Endothelial cell of umbilical vein (primary cell): ENCODE measurements at places on chromosomes 6 and 20.

DNA sequence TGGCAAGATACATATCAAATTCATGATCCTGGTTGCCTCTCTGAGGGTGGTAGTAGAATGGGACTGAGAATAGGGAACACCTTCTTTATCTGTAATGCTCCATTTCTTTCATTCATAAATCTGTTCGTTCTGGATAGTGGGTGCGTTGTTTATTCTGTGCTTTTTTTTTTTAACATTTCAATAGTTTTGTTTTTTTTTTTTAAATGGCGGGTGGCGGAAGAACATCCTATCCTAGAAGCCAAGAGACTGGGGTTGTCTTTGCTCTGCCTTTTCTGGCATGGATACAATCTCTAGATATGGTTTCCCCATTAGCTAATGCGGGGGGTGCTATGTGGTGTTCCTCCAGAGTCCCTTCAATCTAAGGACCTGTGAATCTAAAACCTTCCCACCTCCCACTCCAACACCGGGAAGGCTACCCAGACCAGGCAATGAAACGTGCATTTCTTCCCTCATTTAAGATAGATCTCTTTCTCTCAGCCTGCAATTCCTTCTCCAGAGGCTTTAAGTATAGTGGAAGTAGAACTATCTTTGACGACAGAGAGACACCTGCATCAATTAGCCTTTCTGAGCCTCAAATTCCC lies 883 bp upstream of the CCDC28A start:
- DNase-seq, result no peak

DNA sequence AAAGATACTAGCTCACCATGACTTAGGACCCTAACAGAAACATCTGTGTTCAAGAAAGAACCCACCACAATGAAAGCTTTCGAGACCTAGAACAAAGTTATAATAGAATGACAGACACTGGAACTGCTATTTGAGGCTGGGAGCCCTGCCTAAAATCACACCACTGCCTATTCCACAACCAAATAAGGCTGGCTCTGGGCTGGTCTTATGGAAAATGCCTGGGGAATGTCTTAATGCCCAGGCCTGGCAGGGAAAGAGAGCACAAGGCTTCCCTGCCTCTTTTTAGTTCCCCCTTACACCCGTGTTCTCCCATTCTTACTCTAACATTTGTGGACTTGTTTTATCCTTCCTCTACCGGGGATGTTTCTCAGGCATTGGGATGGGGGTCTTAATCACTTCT lies 5.6 kb upstream of the METTL24 start:
- no peak for DNase-seq

DNA sequence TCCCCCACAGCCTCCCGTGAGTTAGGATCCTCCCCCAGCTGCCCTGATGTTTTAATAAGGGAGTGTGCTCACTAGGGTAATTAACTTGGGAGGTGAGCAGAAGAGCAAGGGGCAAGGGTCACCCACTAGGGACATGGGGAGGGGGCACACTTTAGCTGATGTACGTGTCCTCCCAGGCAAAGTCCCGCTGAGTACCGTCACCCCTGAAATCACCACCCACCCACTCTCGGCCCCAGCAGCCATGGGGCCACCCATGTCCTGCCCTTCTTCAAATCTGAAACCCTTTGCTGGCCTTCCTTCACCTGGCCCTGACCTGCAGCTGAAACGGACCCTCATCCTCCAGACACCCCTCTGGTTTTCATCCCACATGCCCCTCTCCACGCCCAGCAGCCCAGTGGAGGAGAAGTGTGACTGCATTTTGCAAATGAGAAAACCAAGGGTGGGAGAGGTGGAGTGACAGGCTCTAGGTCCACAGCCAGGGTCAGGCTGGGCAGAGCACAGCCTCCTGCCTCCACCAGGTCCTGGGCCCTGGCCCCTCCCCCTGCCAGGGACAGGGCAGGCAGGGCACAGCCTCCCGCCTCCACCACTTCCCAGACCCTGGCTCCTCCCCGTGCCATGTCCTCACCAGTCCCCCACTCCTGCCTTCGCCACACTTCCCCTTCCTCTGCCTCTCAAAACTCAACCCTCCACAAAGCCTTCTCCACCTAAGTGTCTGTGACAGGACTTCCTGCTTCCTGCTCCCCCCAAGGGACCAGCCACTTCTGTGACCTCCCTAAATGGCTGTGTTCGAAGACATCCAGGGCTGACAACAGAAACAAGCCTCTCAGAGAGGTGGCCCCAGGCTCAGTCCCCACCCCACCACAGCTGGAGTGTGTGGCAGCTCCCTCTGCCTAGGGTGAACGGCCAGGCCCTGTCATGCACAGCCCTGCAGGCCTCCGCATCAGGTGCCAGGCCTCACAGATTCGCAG lies 15.1 kb downstream of the ACSS1 start:
- no peak for DNase-seq

DNA sequence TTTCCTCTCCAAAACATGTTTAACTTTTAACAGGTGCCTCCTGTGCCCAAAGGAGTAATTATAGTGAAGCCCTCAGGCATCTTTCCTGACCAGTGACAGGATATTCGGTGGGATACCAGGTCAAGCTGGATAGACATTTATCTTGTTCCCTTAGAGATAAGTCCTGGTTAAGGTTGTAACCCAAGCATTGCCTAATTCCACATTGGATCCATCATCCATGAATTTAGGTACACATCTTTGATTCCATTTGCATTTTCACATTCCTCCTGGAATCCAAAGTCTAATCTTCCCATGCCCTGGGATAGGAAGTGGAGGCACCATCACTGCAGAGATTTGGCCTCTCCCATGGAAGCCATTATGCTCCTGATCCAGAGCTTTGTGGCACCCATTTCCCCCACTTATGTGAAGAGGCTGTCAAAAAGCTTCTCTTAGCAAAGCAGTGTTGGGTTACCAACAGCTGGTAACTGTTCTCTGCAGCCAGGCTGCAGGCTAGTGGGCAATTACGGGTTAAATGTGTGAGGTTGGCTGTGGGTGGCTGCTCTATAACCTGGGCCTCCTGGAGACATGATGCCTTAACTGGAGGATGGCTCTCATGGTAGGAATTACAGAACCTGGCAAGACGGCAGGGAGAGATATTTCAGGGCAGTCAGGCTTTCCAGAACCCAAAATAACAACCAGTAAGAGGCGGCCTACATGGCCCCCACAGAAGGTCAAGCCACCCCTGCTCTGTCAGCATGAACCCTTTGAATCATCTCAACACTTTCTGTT lies 96.9 kb upstream of the VGLL2 start:
- no peak for DNase-seq

DNA sequence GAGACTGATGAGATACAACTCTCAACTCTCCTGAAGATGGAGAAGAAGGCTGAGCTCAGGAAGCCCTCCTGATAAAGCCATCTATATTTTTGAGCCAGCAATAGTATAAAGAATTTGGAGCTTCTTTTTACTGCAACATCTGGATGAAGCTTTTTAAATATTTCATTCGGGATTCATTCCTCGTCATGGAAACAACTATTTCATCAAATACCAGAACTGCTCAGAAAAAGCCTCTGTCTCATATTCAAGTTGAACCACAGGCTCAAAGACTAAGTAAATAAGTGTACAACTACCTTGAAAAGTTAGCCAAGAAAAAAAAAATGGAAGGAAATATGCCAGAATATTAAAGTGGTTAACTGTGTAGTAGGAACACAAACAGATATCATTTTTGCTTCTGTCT lies 37.8 kb downstream of the PTPRT start:
- no peak for DNase-seq

DNA sequence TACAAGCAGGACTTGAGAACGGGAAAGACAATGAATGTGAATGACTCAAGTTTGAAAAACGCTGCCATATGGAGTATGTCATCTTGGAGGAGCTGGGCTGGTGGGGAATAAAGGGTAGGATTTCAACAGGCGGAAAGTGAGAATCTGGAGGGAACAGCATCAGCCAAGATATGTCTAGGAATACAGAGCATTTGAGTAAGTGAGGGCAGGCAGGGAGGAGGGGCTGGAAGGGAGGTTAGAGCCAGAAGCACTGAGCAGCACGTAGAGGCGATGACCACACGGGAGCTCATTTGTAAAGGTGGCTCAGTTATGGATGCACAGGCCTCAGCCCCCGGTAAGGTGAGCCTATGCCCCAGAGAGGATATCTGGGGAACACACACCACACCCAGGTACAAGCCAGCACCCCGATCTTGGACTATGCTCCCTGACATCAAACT lies 115.1 kb downstream of the ZMYND8 start:
- no peak for DNase-seq

GRCh38 chr6:35362200-35362599 lies 19.8 kb downstream of the PPARD start:
- DNase-seq, result no peak

DNA sequence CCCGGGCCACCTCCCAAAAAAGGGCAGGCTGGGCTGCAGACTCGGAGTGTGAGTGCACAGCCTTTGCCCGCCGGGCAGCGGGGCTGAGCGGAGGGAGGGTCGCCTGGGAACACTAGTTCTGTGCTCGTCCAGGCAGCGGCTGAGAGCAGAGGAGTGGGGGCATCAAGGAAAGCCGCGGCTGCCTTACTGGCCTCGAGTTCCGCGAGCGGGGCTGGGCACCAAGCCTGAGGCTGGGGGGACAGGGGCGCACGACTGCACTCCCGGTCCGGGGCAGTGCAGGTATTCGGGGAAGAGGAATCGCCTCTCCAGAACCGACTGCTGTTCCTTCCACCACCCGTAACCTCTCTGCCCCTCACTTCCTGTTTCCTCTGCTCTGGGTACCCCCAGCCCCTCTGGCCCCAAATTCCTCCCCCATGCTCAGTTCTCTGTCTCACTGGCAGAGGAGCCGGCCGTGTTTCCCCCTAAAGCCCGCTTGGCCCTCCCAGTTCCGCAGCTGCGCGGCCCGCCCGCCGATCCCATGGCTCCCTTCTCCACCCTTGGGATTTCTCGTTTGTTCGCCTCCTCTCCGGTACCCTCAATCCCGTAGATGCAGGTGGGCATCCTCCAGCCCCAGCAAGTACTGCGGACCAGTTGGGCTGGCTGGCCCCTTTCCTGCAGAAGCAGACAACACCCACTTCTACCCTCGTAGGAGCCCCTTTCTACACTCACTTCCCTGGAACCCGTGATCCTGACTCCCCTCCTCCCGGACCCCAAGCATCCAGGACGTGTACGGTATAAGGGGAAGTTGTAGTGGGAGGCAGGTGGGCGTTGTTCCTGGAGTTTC lies 5.1 kb downstream of the RING1 start:
- DNase-seq, result no peak

GRCh38 chr6:118280210-118280609 lies 267.9 kb upstream of the PLN start:
- DNase-seq, result no peak

- DNase-seq, result no peak
These were observed 121.0 kb upstream of the GGTLC1 start for GRCh38 chr20:24109537-24109936.

GRCh38 chr6:13803581-13803980 lies 10.8 kb downstream of the MCUR1 start:
- DNase-seq, result no peak

- DNase-seq, result no peak
These were observed 24.3 kb downstream of the NSFL1C start for GRCh38 chr20:1442304-1442703.

DNA sequence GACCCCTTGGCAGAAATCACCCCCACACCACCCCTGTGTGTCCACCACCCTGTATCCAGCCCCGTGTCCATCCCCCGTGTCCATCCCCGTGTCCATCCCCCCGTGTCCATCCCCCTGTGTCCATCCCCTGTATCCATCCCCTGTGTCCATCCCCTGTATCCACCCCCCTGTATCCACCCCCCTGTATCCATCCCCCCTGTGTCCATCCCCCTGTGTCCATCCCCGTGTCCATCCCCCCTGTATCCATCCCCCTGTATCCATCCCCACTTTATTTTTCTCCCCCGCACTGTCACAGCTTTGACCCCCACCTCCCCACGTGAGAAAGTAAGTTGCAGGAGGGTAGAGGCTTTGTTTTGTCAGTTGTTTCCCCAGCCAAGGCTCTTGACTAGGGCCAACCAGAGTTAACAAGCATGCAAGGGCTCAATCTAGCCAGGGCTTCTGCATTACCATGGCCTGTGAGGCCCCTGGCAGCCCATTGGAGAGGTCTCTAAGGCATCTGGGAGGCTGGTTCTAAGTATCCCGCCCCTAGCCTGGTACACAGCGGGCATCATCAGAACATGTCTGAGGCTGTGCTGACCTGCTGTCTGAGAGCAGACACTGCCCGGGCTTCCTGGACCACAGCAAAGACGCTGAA lies 18.1 kb upstream of the SIRPA start:
- DNase-seq, result peak; percentile 34

- DNase-seq, result no peak
These were observed 20.7 kb upstream of the KCNB1 start for GRCh38 chr20:49503176-49503575.

GRCh38 chr6:168011291-168011690 lies 13.8 kb downstream of the KIF25 start:
- no peak for DNase-seq

- DNase-seq, result no peak
These were observed 52.0 kb upstream of the KLHL31 start for GRCh38 chr6:53717566-53717965.

DNA sequence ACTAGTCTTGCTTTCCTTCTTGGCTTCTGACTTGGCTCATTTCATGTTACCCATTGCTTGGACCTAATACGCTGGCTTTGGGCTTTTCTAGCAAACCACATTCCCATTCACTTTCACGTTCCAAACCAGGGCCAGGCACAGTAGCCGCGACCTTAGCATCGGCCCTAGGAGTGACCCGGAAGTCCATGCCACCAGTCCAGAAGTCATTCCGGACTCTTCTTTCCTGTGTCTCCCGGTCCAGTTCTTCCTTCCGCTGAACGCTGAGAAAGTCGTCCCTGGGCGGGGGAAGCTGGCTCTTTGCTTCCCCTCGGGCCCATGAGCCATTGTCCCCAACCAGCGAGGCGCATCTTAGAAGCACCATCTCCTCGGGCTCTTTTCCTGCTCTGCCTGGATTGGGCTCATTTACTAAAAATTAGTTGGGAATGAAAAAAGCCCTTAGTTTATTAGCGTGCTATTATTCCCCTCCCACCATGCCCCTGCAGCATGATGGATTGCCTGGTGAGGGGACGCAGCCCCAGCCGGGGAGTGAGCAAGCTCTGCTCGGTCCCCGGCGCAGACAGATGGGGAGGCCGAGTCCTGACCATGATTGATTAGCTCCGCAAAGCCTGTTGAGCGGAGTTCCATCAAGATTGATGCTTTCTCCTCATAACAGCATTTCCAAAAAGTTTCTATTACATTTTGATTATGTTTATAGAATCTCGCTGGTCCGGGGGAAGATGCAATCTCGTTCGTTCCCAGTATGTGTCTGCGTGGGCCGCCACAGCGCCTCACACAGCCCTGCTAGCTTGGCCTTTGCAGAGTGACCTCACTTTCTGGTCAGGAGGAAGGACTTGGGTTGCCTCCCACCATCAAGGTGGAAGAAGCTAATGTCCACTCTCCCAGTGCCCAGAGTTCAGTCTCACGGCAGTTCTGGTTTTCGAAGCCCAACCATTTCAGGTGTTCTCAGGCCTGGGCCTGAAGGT lies 115.1 kb upstream of the TOP1 start:
- no peak for DNase-seq

- DNase-seq, result no peak
These were observed 42.7 kb downstream of the FAM50B start for GRCh38 chr6:3891883-3892282.

DNA sequence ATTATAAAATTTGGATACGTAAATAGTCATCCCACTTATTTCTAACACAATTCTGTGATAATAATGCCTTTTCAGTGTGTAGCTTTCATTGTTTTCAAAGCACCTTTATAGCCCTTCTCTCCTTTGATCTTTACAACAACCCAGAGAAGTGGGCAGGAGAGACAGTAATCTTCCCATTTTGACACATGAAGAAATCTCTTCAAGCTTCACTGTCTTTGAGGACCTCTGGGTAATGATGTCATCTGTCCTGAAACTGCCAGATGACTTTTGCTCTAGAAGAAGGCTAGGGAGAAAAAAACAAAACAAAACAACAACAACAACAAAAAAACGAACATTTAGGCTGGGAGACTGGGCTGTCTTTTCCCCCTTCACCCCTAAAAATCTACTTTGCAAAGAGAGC lies 203.0 kb downstream of the KCNQ5 start:
- DNase-seq, result no peak
